PC-9 (cell line): ENCODE measurements at places on chromosomes 4 and X. TPM values are rescaled to one million over a fixed set of nuclear protein-coding genes. Genes with fewer than 3 reads are reported as not detected.

GRCh38 chr4:169074117-169074516 lies 64.1 kb upstream of the CBR4 start:
- DNase-seq = no peak
- H3K27me3 ChIP-seq = no peaks in the 10 kb centered on the region
- no peak overlapping the region for H3K27ac ChIP-seq
- no peak overlapping the region for H3K4me3 ChIP-seq

Gene FRMPD4
- total RNA-seq = not detected in 2 replicates

- H3K27ac ChIP-seq = no peak within 1 kb of the TSS
- H3K4me1 ChIP-seq = no peaks in the 10 kb centered on the region
- H3K4me3 ChIP-seq = no peak within 1 kb of the TSS
- no peak for DNase-seq
- H3K27me3 ChIP-seq = no peaks in the 10 kb centered on the region
Measured at GRCh38 chrX:66039944-66040343, at the start of gene VSIG4. Gene VSIG4, minus strand, starts transcription at chrX:66040080. Its CDS starts 82 bp downstream, at chrX:66039998.

Gene NRK
- 0.24 and 0.33 TPM in 2 replicates for total RNA-seq

- H3K4me1 ChIP-seq = no peaks in the 10 kb centered on the region
- H3K27ac ChIP-seq = no peak overlapping the region
- DNase-seq = no peak
- no peaks in the 10 kb centered on the region for H3K27me3 ChIP-seq
Measured at GRCh38 chr4:7785017-7785416, 154.6 kb downstream of the AFAP1 start.

DNA sequence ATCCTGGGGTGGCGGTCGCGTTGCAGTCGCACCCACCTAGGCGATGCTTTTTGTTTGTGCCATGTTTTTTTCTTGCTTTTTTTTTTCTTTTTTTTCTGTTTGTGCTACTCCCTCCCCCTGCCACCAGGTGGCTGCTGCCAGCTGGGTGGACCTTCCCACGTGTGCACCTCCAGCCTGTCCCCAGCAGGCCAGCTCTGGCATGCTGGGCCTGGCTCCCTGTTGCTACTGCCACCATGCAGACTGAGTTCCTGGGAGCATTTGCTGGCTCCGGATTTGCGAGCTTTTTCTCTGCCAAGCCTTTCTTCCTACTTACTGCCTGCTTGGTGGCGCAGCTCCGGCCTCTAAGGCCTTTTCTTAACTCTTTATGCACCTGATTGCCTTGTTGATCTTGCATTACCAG lies 161.2 kb upstream of the WDFY3 start:
- no peaks in the 10 kb centered on the region for H3K36me3 ChIP-seq
- H3K27me3 ChIP-seq = no peaks in the 10 kb centered on the region
- H3K27ac ChIP-seq = no peak overlapping the region
- H3K4me1 ChIP-seq = no peaks in the 10 kb centered on the region
- DNase-seq = no peak

Gene CPE
- 1.3 and 1.4 TPM in 2 replicates for total RNA-seq

GRCh38 chr4:122377352-122377751 lies 1.5 kb upstream of the ADAD1 start:
- H3K36me3 ChIP-seq = no peaks in the 10 kb centered on the region
- H3K27me3 ChIP-seq = no peaks in the 10 kb centered on the region

DNA sequence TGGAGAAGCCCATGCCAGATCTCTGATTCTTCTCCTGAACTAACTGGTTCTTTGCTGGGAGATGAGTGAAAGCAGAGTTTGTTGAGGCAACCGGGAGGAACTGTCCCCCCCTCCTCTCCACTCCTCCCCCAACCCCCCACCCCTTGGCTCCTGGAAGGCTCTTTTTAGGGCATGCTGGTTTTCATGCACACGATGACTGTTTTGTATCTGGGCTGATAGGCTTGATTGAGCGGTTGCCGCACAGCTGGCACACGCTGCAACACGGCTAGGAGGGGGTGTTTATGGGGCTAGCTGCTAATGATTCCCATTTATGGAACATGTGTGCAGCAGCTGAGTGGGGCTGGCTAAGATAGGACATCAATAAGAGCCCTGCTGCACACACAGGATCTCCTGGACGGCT lies 137.2 kb downstream of the SMIM20 start:
- no peak for DNase-seq
- H3K36me3 ChIP-seq = no peaks in the 10 kb centered on the region
- no peaks in the 10 kb centered on the region for H3K27me3 ChIP-seq
- H3K4me1 ChIP-seq = no peaks in the 10 kb centered on the region
- H3K27ac ChIP-seq = no peak overlapping the region

Gene TBC1D8B
- 2.8 and 5.3 TPM in 2 replicates for total RNA-seq

DNA sequence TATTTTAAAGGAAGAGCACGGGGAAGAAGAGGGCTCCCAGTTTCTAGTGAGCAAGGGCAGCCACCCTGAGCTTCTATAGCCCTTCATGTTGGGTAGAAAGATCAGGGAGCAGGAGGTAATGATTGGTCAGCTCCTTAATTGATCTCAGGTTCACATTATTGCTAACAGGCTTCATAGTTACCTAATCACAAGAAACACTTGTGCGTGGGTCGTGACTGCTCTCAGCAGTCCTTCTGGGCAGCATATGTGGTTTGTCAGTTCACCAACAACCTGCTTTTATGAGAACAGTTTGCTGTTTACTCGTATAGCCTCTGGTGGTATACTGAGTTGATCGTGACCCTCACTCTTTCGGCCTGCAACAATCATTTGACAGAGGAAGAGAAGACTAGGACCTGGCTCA lies 4.7 kb upstream of the DOK7 start:
- no peaks in the 10 kb centered on the region for H3K36me3 ChIP-seq
- no peak overlapping the region for H3K4me3 ChIP-seq
- no peak for DNase-seq
- peaks cover 21% of the 10 kb centered on the region for H3K4me1 ChIP-seq
- H3K27ac ChIP-seq = no peak overlapping the region
- no peaks in the 10 kb centered on the region for H3K27me3 ChIP-seq

GRCh38 chrX:154298312-154298711 lies 2.7 kb downstream of the TKTL1 start:
- H3K36me3 ChIP-seq = no peaks in the 10 kb centered on the region
- H3K4me1 ChIP-seq = 0 out of 2 replicates have a peak, but pooled peaks cover 4% of the 10 kb centered on the region
- no peak for DNase-seq
- H3K27me3 ChIP-seq = no peaks in the 10 kb centered on the region
- no peak overlapping the region for H3K27ac ChIP-seq
- H3K4me3 ChIP-seq = no peak overlapping the region

DNA sequence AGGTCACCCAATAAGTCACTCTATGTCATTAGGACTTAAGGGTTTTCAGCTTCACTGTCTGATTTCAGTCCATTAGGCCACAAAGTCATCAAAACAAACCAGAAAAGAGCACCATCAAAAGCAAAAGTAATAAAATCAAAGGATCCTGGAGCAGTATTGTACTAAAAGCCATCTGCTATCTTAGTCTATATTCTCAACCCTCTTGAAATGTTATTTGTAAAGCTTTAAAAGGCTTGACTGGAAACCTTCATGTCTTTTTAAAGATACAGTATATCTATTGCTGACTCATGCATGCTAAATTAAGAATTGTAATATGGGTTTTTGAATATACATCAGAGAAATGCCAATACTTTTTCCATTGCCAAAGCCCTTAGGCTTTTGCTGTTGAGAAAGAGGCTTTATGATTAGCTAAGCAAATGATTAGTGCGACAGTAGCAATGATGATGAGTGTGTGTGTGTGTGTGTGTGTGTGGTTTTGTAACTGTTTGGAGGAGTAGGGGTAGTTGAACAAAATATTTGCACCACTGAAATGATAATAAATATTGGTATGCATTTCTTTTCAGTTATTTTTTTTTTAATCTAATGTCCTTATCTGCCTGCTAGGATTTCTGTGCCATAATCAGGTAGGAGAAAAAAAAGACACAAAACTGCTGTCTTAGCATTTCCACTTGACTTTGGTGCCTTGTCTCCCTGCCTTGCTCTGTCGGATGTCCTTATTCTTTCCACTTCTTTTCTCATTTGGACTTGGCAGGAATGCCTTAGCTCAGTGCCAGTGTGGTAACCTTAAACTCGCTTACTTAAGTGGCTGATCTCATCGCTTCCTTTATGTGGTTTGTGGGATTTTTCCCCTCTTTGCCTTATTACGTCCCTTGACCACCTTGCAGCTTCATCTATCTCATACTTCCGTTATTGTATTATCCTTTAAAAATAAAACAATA lies 119.7 kb downstream of the PCDH7 start:
- DNase-seq = peak; percentile 59
- H3K36me3 ChIP-seq = no peaks in the 10 kb centered on the region
- no peak overlapping the region for H3K4me3 ChIP-seq
- H3K27ac ChIP-seq = no peak overlapping the region
- H3K27me3 ChIP-seq = no peaks in the 10 kb centered on the region

Gene PNMA5
- total RNA-seq = not detected in 2 replicates

Gene CCKAR
- not detected in 2 replicates for total RNA-seq

Gene P2RY4
- 0.50 and 0.65 TPM in 2 replicates for total RNA-seq

GRCh38 chr4:67910585-67910905 lies 26.7 kb upstream of the TMPRSS11D start:
- H3K27ac ChIP-seq = no peak overlapping the region
- H3K36me3 ChIP-seq = no peaks in the 10 kb centered on the region
- no peak overlapping the region for H3K4me3 ChIP-seq
- H3K4me1 ChIP-seq = no peaks in the 10 kb centered on the region
- no peak for DNase-seq

DNA sequence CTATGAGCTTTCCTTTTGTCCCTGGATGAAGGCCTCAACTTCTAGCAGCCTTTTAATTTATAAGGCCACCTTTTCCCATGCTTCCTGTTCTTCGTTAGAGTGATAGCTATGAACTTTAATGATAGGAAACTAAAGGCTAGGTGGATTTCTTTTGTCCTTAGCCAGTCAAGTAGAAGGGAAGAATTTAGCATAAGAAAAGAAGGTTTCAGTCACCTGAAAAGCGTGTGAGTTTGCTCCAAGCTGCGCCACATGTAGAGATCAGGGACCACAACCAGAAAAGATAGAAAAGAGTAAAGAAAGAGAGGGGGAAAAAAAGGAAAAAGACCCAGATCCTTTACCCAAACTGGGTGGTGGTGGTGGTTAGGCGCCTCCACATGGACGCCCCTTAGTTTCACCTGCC lies 28.6 kb downstream of the LUZP4 start:
- H3K36me3 ChIP-seq = no peaks in the 10 kb centered on the region
- no peak for DNase-seq
- no peaks in the 10 kb centered on the region for H3K27me3 ChIP-seq
- no peak overlapping the region for H3K4me3 ChIP-seq
- H3K27ac ChIP-seq = no peak overlapping the region

DNA sequence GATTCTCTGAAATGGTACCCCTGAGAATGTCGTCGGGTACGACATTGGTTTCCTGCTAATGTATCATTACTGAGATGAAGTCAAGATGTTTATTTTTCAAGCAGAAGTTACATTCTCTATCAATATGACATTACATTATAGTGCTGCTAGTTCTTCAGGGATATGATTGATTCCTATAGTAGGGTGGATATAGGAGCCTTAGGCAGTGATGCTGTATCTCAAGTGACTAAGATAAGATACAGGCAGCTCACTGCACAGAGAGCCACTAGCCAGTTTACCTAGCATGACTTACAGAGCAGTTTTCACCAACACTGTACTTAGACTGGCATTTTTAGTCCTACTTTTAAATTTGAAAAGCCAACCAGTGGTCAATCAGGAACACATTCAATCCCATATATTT lies 154.9 kb downstream of the FANCB start:
- no peaks in the 10 kb centered on the region for H3K27me3 ChIP-seq
- no peaks in the 10 kb centered on the region for H3K36me3 ChIP-seq
- H3K4me3 ChIP-seq = no peak overlapping the region
- no peaks in the 10 kb centered on the region for H3K4me1 ChIP-seq

Gene CPZ
- 9.1 and 12.1 TPM in 2 replicates for total RNA-seq

DNA sequence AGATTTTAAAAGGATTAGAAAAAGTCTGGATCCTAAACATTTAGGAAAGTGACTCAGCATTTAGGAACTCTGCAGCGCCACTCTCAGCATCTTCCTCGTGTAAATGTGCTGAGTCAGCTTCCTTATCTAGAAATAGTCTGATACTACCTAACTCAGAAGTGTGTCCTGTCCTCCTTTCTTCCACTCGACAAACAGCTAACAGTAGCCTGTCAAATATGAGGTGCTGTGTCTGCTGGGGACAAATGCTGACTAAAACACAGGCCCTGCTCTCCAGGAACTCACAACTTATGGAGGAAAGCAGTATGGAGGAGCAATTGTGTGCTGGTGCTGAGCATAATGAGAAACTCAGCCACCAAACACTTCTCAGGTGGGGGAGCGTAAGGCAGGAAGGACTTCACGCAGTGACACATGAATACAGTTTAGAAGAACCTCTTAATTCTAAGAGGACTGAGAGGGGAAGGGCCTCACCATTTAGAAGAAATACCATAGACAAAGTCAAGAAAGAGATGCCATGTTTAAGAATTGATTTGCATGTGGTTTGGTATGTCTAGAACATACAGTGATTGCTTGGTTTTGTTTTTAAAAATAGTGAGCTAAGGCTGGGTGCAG lies 125.3 kb downstream of the SOWAHB start:
- H3K36me3 ChIP-seq = peaks cover 13% of the 10 kb centered on the region
- H3K27me3 ChIP-seq = no peaks in the 10 kb centered on the region
- DNase-seq = no peak

DNA sequence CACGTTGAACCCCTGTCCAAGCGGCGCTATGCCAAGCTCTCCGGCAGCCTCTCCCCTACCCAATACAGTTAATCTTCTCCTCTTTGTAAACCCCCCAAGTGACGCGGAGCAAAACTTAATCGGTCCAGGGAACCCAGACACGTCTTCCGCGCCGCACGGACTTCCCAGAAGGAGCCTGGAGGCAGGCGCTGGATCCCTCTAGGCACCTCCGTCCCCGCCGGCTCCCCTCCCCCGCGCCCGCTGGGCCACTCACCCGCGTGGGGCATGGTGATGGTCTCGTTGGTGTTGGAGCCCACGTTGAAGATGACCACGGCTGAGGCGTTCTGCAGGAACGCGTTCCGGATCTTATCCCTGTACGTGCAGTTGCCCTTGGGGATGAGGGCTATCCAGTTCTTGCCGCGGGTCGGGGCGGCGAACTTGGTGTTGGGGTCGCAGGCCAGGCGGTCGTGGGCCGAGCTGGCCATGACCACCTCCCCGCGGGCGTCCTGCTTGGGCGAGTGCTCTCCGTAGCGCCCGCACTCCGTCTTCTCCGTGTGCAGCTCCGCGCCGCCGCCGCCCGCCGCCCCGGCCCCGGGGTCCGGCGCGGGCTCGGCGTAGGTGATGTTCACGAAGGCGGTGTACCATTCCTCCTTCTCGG lies 1.1 kb downstream of the RNF150 start:
- H3K36me3 ChIP-seq = no peaks in the 10 kb centered on the region
- no peak overlapping the region for H3K4me3 ChIP-seq

Gene ARMCX1
- total RNA-seq = 0.15 TPM in 1 of 2 replicates, not detected in the other

GRCh38 chr4:55125087-55125721 lies at the start of gene KDR:
Gene KDR, minus strand, starts transcription at chr4:55125595. Its CDS starts 302 bp downstream, at chr4:55125293.
- DNase-seq = no peak
- no peaks in the 10 kb centered on the region for H3K27me3 ChIP-seq
- no peak within 1 kb of the TSS for H3K27ac ChIP-seq
- no peaks in the 10 kb centered on the region for H3K4me1 ChIP-seq

- H3K27me3 ChIP-seq = no peaks in the 10 kb centered on the region
- H3K4me3 ChIP-seq = no peak overlapping the region
- H3K36me3 ChIP-seq = no peaks in the 10 kb centered on the region
Measured at GRCh38 chr4:155620637-155621036, 46.0 kb upstream of the GUCY1A1 start.

- no peak overlapping the region for H3K27ac ChIP-seq
- no peaks in the 10 kb centered on the region for H3K4me1 ChIP-seq
- no peaks in the 10 kb centered on the region for H3K36me3 ChIP-seq
- no peak for DNase-seq
- no peaks in the 10 kb centered on the region; the same call in 1 of the 2 replicates for H3K27me3 ChIP-seq
Measured at GRCh38 chr4:43882470-43882869, 566.1 kb downstream of the KCTD8 start.

- DNase-seq = no peak
- H3K36me3 ChIP-seq = no peaks in the 10 kb centered on the region
- H3K4me1 ChIP-seq = no peaks in the 10 kb centered on the region
- H3K27ac ChIP-seq = no peak overlapping the region
- H3K4me3 ChIP-seq = no peak overlapping the region
- H3K27me3 ChIP-seq = no peaks in the 10 kb centered on the region
Measured at GRCh38 chr4:113524505-113525186, 236.9 kb downstream of the CAMK2D start.
